ENCODE measurements at places on chromosomes 7 and 10.

DNA sequence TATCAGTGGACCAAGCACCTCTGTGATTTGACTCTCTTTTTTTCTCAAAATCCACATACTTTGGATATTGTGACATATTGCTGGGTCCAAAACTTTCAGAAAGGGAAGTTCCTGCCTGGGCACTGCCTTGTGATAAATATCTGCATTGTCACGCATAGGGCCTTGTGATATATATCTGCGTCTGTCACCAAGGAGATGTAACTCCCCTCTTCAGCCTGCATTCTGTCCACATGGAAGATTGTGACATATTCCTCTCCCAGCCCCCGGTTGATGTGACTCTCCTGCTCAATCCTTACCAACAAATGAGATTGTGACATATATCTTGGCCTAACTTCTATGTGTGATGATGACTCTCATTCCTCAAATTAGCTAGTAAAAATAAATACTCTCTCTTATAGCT is 25.4 kb upstream of the ZNF107 start:
- no peak for DNase-seq

DNA sequence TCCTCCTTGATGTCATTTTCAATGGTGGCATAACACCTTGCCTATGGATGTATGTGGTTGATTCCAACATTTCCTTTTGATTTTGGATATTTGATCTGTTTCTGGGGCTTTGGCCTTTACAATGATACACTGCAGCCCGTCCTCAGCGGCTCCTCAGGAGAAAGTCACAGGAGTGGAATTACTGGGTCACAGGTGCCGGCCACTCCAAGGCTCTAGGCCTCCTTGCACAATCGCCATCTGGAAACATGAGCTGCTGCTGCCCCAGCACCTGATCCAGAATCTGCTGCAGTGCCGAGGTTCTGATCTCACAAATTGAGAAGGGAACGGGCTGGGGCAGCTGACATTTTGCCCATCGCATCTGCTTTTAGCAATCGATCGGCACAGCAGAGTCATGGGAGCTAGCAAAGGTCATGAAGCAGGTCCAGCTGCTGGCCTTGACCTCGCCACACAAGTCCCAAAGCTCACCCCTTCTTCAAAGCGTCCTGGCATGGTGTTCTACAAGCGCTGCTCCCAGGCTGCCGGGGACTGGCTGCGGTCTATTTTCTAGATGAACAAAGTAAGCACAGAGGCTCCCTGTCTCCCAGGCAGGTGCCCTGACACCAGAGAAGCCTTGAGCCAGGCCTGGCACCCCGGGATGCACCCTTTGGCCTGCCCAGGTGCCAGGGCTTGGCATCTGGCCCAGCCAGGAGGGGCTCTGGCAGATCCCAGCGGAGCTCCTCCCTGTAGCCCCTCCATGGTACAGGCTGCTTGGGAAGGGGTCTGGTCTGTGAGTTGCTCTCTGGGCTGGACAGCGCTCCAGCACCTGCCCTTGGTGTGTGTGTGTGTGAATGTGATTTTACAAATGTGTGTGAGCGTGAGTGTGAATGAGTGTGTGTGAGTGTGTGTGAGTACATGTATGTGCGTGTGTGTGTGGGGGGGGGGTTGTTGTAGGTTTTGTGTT is 201.8 kb downstream of the GLRX3 start:
- DNase-seq, result no peak

- DNase-seq, result no peak
Observed at GRCh38 chr10:127815147-127815546, 77.6 kb downstream of the CLRN3 start.

GRCh38 chr7:108385834-108386422 is 70.3 kb downstream of the NRCAM start:
- no peak for DNase-seq

- no peak for DNase-seq
Observed at GRCh38 chr10:117790179-117790578, 247.6 kb downstream of the EMX2 start.

GRCh38 chr7:147584771-147585193 is 1005.8 kb upstream of the C7orf33 start:
- DNase-seq, result no peak

DNA sequence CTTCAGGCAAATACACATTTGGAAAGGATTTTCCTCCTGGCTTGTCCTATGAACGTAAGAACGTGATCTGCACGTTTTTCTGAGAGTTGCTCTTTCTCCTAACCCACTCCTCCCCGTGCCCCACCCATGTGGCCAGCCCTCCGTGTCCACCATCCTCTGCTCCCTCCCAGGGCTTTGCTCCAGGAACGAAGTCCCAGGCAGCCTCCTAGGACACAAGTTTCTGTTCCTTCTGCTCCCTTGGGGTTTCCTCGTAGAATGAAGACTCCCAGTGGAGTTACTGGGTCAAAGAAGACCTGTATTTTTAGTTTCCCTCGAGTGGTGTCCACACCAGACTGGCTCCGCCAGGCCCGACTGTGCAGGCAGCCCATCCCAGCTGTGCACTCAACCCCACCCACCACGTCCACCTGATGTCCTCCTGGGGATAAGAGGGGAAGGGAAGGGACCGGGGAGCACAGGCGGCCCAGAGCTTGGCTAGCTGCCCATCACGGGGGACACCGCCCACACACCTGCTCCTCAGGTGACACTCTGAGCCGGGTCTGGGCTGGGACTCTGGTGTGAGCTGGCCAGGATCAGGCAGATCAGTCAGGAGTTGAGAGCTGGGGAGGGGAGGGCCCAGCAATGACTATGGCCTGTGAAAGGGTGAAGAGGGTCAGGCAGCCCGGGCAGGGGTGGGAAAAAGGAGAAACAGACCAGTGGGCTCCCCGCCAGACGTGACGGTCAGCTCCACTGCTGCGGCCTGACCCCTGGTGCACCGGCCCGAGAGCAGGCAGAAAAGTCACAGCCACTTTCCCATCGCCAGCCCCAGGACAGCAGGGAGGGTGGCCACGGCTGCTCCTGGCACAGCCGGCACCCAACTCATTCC is 54.3 kb upstream of the PPP2R2D start:
- no peak for DNase-seq

DNA sequence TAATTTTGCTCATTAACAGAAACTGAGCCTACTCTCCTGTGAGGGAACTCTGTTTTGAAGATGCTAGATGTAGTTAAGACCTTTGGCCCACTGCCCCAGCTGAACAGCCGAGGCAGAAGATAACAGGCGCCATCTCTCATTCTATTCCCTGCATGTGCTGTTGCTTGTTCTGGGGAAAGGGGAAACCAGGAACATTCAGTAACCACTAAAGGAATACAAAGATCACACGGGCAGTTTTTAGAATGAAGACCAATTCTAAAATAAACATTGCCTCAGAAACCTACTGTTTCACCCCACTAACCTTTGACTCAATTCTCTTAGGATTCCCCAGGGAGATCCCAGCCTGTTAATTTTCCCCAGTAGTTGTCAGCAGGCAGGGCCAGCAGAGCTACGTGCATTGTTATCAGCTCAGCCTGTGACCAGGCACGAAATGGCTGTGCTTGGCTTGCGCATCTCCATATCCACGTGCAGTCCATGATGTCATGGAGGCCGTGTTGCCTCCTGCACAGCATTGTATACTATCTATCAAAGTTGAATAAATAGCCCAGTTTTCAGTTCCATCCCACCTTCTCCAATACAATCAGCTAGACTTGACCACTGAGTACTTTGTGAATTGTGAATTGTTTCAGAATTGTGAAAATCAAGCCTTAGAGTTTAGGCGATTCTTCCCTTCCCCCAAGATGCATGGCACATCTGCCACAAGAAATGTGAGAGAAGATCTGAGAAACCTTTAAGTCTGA is 36.0 kb downstream of the ANK3 start:
- DNase-seq, result no peak
